Brain microvascular endothelial cell (primary cell): ENCODE measurements at places on chromosomes 11 and 22.

DNA sequence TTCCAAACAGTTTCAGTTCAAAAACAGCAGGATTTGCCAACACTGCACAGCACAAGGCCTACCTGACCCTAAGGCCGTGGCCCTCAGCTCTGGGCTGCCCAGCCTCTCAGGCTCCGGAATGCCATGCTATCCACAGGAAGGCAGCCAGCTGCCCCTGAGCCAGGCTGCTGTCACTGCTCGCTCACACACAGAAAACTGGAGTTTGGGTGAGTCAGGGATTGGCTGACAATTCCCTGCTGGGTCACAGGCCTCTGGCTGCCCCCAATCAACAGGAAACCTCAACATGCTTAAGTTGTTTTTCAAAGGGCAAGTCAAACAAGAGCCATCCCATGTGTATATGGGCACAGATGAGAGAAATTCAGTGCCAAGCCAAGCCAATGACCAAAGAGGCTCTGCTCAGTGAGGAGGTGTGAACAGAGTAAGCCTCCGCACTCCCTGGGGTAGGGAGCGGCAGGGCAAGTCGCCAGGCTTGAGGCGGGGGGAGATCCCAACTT, 50.2 kb downstream of the RPL27A start:
- DNase-seq, result peak; percentile 61

DNA sequence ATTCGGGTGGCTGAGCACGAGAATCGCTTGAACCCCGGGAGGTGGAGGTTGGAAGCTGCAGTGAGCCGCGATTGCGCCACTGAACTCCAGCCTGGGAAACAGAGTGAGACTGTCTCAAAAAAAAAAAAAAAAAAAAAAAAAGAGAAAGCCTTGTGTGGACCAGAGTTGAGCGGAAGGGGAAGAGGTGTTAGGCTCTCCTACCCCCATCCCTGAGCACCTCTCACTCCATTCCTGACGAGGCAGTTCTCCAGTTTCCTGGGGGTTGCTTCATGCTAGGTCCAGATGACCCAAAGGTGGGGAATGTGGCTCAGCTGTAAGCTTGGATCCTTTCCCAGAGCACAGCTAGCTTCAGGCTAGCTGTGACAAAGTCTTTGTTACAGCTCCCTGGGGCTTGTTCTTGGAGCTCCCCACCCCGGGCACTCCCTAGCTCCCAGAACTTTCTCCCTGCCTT, 8.8 kb upstream of the DNAL4 start:
- DNase-seq, result peak; percentile 72

- no peak for DNase-seq
These were observed 33.6 kb downstream of the TBC1D22A start for GRCh38 chr22:46795845-46796565.

- DNase-seq, result no peak
These were observed 66.0 kb downstream of the KCNQ1 start for GRCh38 chr11:2510626-2511402.

- no peak for DNase-seq
These were observed 936.7 kb downstream of the BRD1 start for GRCh38 chr22:48890693-48891554.

- DNase-seq, result no peak
These were observed 119.7 kb upstream of the ZC3H12C start for GRCh38 chr11:109973486-109973885.

DNA sequence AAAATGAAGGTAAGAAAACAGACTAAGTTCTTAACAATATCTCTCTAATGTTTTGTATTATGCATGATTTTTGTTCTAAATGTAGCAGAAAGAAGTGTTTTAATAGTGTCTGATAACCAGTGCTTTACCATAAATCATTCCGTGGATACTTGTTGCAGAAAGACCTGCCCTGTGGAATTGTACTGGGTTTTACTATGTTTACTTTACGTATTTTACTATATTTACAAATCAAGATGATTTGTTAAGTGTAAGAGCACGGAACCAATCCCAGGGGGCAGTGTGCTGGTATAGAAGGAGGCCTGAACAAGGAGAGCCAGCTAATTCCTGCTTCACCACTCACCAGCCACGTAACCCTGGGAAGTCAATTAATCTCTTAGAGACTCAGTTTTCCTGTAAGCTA, 1.4 kb downstream of the HTR3B start:
- no peak for DNase-seq

- peak; percentile 31 for DNase-seq
These were observed 38.8 kb upstream of the POU2AF1 start for GRCh38 chr11:111417766-111418435.

DNA sequence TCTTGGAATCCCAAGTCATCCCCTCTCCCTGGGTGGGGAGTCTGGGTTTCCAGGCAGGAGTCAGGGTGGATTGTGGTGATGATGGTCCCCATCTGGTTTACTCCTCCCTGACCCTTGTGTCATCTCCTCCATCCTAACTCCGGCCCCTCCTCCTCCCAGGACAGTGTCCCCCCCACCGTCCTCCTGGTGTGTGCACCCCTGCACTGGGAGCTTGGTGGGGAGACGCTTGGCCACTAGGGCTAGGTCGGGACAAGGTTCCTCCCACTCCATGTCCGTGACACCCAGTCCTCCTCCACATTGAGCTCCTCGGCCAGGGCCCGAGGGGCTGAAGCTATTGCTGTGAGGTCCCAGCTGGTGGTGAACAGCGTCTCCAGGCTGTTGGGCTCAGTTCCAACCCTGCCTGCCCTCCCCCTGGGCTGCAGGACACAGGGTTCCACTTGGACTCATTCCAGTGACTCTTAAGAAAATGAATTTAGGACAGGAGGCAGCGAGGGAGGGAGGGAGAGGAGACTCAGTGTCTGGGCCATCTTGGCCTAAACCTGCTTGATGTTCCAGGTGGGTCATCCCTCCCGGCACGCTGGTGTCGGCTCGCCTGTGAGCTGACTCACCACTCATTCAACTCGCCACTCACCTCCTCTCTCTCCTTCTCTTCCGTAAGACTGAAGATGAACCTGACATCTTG, 433.2 kb downstream of the TBC1D22A start:
- DNase-seq, result no peak

GRCh38 chr11:111105566-111105965, 140.0 kb upstream of the POU2AF2 start:
- DNase-seq, result peak; percentile 3

DNA sequence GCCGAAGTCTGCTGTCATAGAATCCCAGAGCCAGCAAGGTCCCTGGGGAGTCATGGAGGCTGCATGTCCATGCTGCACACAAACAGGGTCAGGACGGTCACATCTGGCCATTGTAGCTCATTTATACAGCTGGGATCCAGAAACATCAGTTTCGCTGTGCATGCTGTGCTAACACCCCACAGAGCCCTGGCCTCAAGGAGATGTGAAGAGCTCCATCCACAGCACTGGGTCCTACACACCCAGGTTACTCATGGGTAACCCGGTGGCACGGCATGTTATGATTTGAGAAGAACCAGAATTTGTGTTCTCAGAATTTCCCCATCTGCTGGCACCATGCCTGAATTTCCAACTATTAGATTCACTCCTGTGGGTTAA, 146.3 kb upstream of the ARHGAP20 start:
- DNase-seq, result no peak

DNA sequence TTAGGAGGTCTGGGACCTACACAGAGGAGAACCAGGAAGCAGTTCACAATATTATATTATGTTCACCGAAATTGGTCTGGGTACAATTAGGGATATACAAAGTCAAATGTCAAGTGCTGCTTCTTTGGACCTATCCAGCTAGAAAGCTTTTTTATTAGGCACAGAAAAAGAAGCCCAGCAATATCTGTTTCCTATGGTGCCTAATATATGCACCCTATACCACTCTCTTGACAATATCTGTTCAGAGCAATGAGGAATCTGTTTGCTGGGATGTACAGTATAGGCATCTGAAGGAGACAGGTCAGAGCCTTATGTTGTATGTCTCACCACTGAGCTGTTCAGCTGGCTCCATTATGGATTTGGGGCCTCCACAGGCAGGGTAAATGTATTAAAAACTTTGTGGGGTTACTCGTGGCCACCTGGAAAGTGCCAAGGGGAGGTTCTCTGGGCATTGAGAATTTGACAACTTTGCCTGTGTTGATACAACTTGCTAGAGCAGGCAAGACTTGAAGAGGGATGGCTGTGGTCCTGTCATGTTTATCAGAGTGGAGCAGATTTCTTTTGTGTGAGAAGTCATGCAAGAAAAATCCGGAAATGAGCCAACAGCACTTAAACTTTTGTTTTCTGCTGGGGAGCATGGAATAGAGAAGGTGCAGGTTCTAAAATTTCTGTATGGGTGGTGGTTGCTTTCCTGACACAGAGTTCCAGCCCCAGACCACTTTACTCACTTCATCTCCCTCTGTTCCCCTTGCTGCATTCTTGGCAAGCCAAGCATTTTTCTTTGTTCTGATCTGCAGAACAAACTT, 10.1 kb downstream of the STIM1 start:
- peak; percentile 43 for DNase-seq

DNA sequence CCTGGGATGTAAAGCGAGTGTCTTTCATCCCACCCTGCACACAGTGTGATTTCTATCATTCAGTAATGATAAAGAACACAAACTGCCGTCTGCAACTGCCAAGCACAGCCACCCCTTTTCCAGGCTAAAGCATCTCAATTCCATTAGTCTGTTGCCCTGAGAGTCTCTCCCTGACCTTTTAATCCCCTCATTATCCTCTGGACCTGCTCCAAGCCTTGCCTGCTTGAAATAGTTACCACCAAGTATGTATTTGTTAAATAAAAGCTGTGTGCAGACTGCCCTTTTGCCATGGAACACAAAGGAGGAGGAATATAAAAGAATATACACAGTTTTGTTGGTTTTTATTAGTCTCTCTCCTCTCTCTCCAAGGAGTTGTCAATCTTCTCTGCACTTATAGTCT, 13.0 kb downstream of the GRAP2 start:
- DNase-seq, result no peak

- DNase-seq, result no peak
These were observed 41.9 kb downstream of the CSNK2A3 start for GRCh38 chr11:11311169-11311568.
